Stimulated activated CD4-positive, alpha-beta T cell treated with anti-CD3 and anti-CD28 coated beads, Interleukin-4, amount 100 ng/mL, for 1 hour (primary cell): ENCODE measurements at places on chromosomes 7 and 10.

GRCh38 chr10:67612577-67613537 is 83.1 kb downstream of the CTNNA3 start:
- peak; percentile 13 for DNase-seq

DNA sequence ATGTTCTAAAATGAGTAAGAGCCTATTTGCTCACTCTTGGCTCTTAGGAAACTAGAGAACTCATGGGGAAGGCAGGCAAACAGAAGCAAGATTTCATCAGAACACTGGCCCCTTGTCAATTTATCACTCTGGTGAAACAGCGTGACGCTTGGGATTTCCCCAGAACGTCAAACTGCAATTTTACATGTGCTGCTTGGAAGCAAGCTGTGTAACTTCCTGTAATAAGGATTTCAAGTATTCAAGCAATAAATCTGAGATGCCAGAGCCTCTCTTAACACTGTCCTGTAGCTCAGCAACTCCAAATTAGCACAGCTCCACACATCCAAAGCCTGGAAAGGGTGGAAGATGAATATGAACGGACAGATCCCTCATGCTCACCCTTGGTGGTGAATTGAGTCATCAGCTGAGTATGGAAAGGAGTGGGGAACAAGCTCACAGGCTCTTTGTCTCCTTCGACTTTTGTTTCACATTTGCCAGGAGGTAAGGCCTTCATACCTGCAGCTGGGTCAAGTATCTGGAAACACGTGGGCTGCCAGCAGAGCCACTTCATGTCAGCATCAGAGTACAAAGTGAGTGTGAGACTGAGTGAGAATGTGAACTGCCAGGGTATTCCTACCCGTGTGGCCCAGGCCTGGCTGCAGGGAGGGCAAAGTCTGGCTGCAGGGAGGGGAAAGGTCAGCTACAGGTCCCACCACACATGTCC is 140.4 kb upstream of the NAMPT start:
- DNase-seq = peak; percentile 63

GRCh38 chr7:116455009-116455408 is 44.5 kb upstream of the CAV2 start:
- DNase-seq = no peak

GRCh38 chr10:77756319-77757232 is 119.0 kb upstream of the KCNMA1 start:
- no peak for DNase-seq

- DNase-seq = no peak
Measured at GRCh38 chr7:101419831-101420230, 57.2 kb downstream of the COL26A1 start.

DNA sequence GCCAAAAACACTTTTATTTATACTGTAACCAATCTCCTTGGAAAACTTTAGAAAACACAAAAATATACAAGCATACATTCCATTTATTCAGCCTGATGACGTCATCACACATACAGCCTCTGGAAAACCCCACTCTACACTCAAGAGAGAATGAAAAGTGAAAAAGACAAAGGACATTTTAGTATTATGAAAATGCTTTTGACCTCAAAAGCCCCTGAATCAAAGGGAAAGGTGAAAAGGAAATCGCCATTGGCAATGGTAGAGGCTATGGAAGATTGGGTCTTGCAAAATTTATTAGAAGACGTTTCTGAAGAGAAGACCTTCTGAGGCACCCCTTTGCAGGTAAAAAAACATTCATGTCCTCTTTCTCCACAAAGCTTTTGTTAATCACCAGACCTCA is 82.9 kb upstream of the STRIP2 start:
- no peak for DNase-seq

DNA sequence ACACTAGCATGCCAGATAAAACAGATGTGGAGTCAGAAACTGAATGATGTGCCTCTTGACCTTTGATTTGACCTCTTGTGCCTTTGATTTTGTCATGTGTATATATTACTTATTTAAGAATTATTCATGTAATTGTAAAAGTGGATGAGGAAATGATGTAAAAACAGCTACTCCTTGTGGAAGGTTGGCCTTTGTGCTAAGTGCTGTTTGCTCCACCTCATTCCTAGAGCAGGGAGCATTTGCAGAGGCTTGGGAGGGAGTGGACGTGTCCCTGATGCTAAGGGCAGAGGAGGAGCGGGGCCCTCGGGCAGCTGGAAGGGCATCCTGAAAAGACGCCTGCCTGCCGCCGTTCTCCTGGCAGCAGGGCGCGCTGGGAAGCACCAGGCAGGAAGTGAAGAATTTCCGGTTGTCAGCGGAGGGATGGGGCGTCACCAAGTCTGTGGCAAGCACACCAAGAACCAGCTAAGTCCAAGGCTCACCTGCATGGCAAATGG is 197.6 kb upstream of the ZNF32 start:
- peak; percentile 25 for DNase-seq

GRCh38 chr7:50359995-50360925 is 55.7 kb downstream of the IKZF1 start:
- DNase-seq = peak; percentile 80

DNA sequence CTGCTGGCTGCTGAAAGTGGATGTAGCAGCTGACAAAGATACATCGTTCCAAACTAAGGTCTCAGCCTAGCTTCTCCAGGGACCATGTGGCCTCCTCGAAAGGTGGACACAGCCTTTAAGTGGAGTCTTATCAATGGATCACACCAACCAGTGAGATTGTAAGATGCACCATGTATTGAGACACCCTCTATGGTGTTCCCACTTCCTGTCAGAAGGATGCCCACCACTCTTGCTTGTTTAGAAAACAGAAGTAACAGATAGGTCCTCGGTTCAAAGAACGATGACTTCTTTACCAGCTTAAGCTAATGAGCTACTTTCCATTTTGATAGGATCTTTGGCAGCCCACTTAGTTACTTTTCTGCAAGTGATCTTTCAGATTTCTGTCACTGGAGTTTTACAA is 34.3 kb downstream of the SLC25A13 start:
- DNase-seq = no peak

GRCh38 chr10:87547734-87548311 is 43.1 kb downstream of the MINPP1 start:
- DNase-seq = no peak
